ENCODE measurements at places on chromosomes 12 and 14. TPM values are rescaled to one million over a fixed set of nuclear protein-coding genes. Genes with fewer than 3 reads are reported as not detected.

- DNase-seq: no peak
Measured at GRCh38 chr12:8996682-8997405, 7.5 kb downstream of the KLRG1 start.

DNA sequence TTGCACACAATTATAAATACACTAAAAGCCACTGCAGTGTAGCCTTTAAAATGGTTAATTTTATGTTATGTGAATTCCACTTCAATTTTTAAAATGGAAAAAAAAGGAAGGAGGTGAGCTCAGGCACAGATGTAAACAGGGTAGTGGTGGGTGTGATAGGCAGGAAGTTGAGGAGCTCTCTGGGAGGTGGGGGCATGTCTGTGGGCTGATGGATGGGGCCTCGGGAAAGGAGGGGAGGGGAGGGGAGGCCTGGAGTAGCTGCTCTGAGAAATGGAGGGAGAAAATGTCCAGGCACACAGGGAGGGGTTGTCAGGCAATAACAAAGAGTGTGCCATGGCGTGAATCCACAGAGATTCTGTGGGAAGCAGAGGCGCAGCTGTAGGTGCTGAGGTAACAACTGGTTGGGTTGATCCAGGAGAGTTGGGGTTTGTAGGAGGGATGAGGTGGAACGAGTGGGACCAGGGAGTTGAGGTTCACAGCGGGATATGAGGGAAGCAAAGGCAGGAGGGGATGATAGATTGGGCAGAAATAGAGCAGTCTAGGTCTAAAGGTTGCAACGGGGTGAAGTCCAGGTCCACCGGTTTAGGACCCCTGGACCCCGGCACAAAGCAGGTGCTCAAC, 57.2 kb downstream of the LTBP2 start:
- DNase-seq: no peak

- no peak for DNase-seq
Measured at GRCh38 chr14:77206877-77207389, 25.3 kb downstream of the TMEM63C start.

GRCh38 chr12:69064734-69065443, 131.9 kb upstream of the CPM start:
- DNase-seq: no peak

- DNase-seq: no peak
Measured at GRCh38 chr12:90020881-90021280, 312.2 kb upstream of the ATP2B1 start.

DNA sequence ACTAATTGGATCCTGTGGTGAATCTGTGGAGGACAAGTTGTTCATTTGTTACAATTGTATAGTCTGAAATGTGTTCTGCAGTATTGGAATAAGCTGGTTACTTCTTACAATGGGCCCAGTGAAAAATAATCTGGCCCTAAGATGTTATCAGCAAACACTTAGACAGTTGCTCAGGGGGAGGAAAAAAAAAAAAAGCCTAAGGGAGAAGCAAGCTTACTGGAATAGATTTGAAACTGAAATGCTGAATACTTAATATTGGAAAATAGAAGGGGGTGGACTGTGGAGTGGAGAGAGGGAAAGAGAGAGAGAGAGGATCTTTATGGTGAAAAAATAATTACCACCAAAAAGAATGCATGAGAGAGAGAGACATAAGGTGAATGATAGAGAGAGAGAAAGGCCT, 4.0 kb downstream of the FOXG1 start:
- no peak for DNase-seq

- no peak for DNase-seq
Measured at GRCh38 chr14:88706425-88706824, 86.3 kb downstream of the EML5 start.

DNA sequence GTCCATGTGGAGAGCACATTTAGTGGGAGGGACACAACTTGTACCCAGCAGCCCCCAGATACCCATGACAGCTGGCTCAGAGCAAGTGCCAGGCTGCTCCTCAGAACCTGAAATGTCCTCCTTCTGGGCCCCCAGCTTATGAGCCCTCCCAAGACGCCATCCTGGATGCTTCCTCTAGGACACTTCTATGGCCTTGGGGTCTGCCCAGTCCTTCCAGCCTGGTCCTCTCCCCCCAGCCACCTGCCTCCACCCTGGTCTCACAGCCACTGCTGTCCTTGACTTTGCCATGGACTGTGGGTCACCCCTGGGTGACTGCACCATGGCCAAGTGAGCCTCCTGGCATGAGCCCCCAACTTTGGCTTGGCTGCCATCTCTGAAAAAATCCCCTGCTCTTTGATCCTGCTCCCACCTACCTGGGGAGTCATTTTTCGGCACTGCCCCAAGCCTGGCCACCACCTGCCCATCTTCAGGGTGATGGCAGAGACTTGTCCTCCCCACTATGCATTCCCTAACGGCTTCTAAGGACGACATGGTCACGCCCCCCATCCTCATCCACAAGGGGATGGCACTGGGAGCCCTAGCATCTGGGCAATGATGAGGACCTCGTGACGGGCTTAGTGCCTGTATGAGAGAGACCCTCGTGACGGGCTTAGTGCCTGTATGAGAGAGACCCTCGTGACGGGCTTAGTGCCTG, 323.7 kb downstream of the TMEM121 start:
- DNase-seq: no peak

DNA sequence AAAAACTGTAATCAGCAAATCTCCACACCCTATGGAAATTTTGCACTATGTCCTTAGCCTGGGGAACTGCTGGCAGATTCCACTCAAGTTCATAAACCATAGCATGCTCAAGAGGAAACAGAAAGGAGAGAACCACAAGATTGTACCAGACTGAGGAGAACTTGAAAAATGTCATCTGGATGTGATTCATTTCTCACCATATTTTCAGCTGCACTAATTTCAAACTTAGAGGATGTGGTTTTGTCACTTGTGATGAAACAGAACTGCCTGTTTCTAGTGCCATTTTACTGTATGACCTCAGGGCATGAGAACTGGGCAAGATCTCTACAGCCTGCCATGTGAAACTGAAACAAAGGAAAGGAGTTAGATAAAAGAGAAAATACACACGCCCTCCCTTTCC, 1493.1 kb upstream of the FLRT2 start:
- no peak for DNase-seq

DNA sequence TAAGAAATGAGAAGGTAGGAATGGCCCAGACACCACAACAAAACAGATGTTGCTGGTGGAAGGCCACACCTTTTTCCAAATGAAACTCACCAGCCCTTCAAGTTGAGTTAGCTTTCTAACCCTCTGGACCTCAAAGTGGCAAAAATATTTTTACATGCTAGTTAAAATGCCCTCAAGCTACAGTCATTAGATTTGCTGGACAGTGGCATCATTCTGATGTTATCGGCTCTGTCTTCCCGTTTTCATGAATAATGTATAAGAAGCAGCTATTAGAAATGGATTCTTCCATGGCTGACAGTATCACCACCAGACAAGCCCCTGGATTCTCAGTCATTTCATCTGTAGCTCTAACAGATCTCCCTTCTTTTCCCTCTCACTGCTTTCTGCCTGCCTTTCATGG, 37.1 kb upstream of the PLXNC1 start:
- no peak for DNase-seq

DNA sequence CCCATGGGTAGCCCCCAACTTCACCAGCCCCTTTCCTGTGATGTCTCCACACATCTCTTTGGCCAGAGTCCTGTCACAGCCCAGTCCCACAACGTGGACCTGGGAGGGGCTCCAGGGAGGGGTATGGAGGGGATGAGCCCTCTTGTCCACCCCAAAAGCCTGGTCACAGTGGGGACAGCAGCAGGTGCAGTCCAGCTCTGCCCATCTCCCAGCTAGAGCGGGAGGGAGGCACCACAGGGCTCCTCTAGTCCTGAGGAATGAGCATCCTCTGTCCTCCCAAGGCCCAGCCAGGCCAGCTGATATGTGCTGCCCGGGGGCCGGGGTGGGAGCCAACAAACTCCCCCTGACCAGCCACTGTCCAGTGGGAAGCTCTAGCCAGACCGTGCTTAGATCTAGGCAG, 43.5 kb upstream of the EIF5 start:
- no peak for DNase-seq

- DNase-seq: no peak
Measured at GRCh38 chr12:90305379-90305778, 596.7 kb upstream of the ATP2B1 start.

DNA sequence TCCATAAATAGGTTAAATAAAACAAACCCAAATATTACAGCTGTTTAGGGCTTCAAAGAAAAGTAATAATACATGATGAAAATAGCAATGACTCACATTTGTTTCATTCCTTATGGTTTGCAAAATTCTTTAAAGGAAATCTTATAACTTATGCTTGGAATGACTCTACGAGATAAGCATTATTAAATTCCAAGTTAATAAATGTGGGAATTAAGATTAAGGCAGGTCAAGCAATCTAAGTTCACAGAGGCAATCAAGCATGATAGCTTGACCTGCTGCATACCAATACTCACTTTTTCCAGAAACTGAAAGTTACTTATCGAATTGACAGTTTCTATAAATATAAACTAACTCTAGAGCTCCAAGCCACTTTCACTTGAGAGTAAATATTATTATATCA, 1002.9 kb upstream of the SEL1L start:
- no peak for DNase-seq

Gene SCFD1
- polyA plus RNA-seq: 38.2 TPM

Gene IGF1
- polyA plus RNA-seq: 6.5 TPM

Gene ADGRD1
- polyA plus RNA-seq: 50.0 TPM

Gene PRPH
- polyA plus RNA-seq: 2.0 TPM

Gene RNF212B
- polyA plus RNA-seq: not detected

Gene ASIC1
- polyA plus RNA-seq: 2.0 TPM

Gene MLXIP
- polyA plus RNA-seq: 26.4 TPM

Gene WNT5B
- 1.7 TPM for polyA plus RNA-seq

Gene SUSD6
- 9.1 TPM for polyA plus RNA-seq

Gene KRT8
- polyA plus RNA-seq: 282 TPM
